EH (cell line): ENCODE measurements at places on chromosomes 12 and 14.
A peak's percentile ranks its signal among the peaks of the same experiment; 100 is the strongest.

DNA sequence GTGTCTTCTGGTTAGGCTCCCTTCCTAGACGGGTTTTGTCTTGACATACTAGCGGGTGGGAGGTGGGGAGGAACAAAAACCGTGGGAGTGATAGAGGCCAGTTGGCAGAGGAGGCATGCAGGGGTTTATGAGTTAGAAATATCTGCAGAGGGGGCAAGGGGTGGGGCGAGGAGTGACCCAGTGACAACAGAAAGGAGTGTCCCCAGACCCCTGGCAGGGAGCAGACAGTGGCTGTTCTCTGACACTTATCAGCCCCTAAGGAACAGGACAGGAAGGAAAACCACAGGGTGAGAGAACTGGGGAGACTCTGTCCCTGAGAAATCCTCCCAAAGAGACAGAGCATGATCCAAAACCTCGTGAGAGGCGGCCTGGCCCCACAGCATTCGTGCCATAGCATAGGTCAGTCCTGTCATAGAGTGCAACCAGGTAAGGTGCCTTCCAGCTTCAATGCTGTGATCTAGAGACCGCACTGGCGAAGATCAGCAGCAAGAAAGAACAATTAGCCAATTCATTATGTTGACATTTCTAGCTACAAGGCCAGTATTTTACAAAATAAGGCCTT is 141.4 kb downstream of the CRADD start:
- no peak for DNase-seq

DNA sequence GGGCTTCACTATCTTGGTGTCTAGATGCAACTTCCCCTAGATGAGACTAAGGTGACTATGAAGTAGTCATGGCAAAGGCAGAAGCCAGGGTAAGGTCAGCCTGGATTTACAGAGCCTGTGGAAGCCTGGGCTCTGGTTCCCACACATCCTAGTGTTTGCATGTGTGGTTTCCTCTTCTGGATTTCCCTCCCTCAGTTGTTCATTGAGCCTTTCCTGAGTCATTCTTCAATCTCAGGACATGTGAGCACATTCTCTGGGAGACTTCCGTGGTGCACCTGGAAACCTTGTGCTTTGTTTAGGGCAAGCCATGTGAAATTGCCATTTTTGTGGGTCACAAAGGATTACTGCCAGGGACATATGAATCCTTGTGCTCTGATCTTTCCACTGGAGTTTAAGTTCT is 236.6 kb downstream of the C12orf75 start:
- no peak for DNase-seq

GRCh38 chr14:69876221-69876847 is 2.9 kb upstream of the SMOC1 start:
- no peak for DNase-seq

DNA sequence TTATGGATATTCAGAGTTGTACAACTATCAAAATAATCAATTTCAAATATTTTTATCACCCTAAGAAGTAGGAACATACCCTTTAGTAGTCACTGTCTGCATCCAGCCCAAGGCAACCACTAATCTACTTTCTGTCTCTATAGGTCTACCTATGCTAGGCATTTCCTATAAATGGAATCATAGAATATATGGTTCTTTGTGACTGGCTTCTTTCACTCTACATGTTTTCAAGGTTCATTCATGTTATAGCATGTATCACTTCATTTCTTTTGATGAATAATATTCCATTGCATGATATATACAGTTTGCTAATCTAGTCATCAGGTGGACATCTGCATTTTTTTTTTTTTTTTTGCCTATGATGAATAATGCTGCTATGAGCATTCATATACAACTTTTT is 112.4 kb downstream of the PPP1R12A start:
- no peak for DNase-seq

- DNase-seq = peak; percentile 59
These were observed 108.7 kb upstream of the NCOR2 start for GRCh38 chr12:124675881-124676713.

- DNase-seq = peak; percentile 61
These were observed 45.6 kb downstream of the AACS start for GRCh38 chr12:125110641-125111360.
